ENCODE measurements at places on chromosomes 5 and 9. TPM values are rescaled to one million over a fixed set of nuclear protein-coding genes. Genes with fewer than 3 reads are reported as not detected.

Gene CDH6
- 1.0 TPM for total RNA-seq

Gene GLRA1
- not detected for total RNA-seq

Gene PBX3
- 22.5 TPM for total RNA-seq

Gene TYRP1
- total RNA-seq, result 39.5 TPM

Gene CCDC127
- 6.2 TPM for total RNA-seq

Gene CTSV
- 208 TPM for total RNA-seq

Gene IGIP
- 7.5 TPM for total RNA-seq

Gene ZBED3
- total RNA-seq, result 5.1 TPM

Gene C5orf52
- not detected for total RNA-seq

Gene CD180
- total RNA-seq, result 0.08 TPM

Gene SCGB3A2
- not detected for total RNA-seq

Gene SHOC1
- total RNA-seq, result 1.4 TPM

Gene PAX5
- 0.03 TPM for total RNA-seq

Gene ALDH1A1
- 18.5 TPM for total RNA-seq

Data from lower leg skin (tissue), 4 donors.